ENCODE measurements at places on chromosomes 12 and 14. TPM values are rescaled to one million over a fixed set of nuclear protein-coding genes. Genes with fewer than 3 reads are reported as not detected.

The CCDC38 gene
- polyA plus RNA-seq: 0.28 TPM

The PPFIA2 gene
- not detected for polyA plus RNA-seq

The MYL2 gene
- not detected for polyA plus RNA-seq

The PRKD1 gene
- 2.9 TPM for polyA plus RNA-seq

The SIRT4 gene
- polyA plus RNA-seq: 1.6 TPM

The RNASE3 gene
- polyA plus RNA-seq: not detected

The CD4 gene
- polyA plus RNA-seq: not detected

The SYNDIG1L gene
- not detected for polyA plus RNA-seq

The ZNF891 gene
- polyA plus RNA-seq: 0.64 TPM

The SLC41A2 gene
- polyA plus RNA-seq: 14.8 TPM

The KCNC2 gene
- not detected for polyA plus RNA-seq

DNA sequence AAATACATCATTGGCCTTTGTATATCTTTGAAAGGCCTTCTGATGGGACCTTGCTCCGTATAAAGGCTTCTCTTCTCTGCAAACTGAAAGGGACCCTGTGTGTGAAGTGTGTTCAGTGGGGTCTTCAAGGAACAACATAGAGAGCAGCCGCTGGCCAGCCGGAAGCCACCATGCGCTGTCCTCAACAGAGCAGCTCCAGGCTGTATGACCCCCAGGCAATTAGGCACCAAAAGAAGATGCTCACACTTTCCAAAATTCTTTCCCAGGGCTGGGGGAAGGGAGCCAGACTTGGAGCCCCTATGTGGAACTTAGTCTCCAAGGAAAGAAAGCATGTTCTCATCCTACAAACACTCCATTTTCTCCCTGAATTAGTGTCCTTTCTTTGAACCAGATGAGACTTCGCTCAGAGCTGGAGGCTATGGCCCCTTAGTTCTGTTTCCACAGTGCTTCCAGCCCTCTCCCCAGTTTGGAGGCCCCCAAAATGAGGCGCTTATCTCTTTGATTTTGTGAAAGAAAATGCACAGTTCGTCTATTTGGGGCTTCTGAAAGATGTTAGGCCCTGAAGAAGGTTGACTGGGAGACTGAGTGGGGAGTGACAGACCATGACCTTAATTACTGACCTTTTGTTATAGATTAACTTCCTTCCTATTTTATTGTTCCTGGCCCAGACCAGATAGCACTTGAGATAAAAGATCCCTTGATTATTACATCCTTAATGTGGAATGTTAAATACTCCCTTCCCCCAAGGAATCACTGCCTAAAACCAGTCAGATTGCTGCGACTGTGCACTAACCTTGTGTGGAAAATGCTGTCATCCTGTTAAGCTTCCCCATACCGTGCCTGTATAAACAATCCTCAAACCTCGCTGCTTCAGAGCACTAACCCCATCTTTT, 128.3 kb upstream of the FGD4 start:
- DNase-seq: peak; percentile 78

- no peak for DNase-seq
Measured at GRCh38 chr12:69972136-69972535, 147.1 kb downstream of the MYRFL start.

DNA sequence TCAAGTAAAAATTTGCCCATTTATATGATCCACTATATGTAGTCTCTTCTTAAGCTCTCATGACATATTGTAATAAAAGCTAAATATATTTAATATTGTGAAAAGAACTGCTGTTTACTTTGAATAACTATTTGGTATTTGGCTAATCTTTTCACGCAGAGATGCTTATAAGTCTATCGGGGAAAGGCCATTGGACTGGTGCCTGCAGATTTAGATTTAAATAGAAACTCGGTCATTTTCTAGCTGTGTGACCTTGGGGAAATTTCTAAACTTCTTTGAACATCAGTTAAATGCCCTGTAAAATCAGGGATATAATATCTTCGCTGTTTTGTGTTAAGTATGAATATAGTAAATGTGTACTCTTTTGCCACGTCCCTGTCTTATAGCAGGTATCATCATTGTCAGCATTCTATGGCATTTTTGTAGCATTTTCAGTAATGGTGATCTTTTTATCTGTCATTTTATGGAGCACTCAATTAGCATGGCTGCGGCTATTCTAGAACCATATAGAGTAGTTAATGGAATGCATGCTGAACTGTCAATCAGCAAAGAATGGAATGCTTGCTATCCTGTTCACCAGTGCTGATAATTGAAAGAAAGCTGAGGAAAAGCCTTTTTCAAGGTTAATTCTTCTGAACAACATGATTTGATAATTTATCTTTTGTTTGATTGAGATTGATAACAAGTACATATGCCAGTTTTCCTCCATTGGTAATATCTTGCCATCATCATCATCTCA, 181.2 kb downstream of the TMTC2 start:
- no peak for DNase-seq

- peak; percentile 64 for DNase-seq
Measured at GRCh38 chr14:75307700-75308379, 29.2 kb downstream of the FOS start.

DNA sequence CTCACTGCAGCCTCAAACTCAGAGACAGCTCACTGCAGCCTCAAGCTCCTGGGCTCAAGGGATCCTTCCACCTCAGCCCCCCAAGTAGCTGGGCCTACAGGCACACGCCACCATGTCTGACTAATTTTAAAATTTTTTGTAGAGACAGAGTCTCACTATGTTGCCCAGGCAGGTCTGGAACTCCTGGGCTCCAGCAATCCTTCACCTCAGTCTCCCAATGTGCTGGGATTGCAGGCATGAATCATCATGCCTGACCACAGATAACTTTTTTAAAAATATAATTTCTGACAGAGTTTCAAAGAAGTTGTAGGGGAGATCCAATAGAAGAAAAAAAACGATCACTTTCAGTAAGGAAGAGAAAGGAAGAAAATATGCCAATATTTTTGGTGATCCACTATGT, 189.7 kb upstream of the CDKN3 start:
- DNase-seq: no peak

GRCh38 chr12:47734725-47735480, 9.6 kb upstream of the ENDOU start:
- no peak for DNase-seq

DNA sequence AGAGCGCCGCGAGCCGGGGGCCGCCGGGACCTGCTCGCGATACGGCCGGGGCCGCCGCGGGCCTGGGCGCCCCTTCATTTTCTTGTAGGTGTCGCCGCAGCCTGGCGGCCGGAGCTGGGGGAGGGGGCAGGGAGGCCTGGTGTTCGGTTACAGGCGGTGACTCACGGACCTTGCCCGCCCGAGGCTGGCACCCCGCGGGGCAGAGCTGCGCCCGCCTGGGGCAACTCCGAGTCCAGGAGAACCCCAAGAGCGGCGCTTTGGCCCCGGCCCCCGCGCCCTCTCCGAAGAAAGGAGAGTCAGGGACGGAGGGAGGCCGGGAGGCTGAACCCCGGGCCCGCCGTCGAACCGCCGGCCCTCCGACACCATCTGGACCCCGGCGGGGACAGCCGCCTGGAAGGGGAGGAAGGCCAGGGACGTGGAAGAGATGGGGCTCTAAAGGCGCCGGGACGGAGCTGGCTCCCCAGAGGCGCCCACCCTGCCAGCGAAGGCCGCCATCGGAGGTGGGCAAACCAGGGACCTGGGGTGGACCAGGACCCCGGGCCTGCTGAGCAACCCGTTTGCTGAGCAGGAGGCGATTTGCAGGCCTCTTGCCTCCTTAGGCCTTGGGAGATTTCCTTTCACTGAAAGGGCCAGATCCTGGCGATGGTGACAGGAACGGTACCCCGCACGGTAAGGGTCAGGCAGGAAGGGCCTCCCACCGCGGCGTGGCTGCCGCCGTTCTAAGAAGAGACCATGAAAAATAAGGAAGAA, 843 bp upstream of the NUAK1 start:
- peak; percentile 76 for DNase-seq

GRCh38 chr12:132484183-132484890, 5.6 kb upstream of the FBRSL1 start:
- DNase-seq: no peak

DNA sequence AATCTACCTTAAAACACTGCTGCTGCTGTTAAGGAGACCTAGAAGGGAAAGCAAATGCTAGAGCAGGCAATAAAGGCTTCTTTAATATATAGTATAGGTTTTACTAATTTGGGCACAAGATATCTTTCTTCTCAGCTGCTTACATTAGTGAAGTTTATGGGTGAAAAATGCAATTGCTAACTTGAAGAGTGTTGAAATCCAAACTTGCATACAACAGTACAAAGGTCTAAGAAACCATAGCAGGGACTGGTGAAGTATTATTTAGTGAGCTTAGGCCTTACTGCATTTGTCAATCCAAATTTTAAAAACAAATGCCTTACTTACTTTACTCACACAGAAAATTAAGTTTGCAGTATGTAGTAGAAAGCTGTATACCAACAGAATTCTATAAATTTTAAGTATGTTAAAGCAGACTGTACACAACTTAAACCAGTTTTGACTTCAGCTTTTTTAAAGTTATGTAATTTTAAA, 1.4 kb upstream of the AP4S1 start:
- no peak for DNase-seq

GRCh38 chr12:25276199-25276937, 25.6 kb upstream of the KRAS start:
- peak; percentile 43 for DNase-seq

GRCh38 chr14:92456215-92457015, 57.2 kb upstream of the RIN3 start:
- peak; percentile 79 for DNase-seq

DNA sequence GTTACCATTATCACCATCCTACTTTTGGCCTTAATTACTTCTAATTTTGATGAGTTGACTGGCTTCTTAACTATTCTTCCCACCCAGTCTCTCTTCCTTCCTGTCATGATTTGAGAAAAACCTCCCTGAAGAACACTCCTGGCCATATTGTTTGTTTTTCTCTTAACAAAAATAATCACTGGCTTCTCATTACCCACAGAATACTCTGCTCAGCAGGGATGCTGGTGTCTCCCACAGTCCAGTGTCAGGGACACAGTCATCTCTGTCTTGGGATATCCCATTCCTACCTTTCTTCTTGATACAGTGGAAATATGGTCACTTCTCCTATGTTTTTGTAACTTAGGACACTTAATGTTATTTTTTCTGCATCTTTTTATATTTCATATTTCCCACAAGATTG, 103.7 kb downstream of the SRGAP1 start:
- no peak for DNase-seq

- peak; percentile 49 for DNase-seq
Measured at GRCh38 chr12:112584266-112584722, 165.5 kb downstream of the PTPN11 start.

GRCh38 chr14:21486640-21487087, 9.7 kb downstream of the TOX4 start:
- DNase-seq: no peak

DNA sequence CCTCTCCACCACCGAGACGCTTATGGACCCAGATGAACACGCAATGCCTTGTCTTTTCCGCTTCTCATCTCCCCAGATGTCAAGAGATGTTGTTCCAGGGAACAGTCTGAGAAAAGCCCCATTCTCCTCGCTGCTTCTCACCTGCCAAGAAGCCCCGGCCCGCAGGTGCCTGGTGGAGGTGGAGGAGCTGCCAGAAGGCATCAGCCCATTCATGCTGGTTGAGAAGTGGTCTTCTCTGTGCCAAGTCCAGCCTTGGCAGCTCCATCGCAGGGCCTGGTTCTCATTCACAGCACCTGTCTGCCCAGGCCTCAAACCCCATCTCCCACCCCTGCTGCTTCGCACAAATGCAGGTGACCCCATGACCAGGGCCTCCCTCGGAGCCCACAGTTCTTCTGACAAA, 42.3 kb upstream of the TMEM263 start:
- no peak for DNase-seq

DNA sequence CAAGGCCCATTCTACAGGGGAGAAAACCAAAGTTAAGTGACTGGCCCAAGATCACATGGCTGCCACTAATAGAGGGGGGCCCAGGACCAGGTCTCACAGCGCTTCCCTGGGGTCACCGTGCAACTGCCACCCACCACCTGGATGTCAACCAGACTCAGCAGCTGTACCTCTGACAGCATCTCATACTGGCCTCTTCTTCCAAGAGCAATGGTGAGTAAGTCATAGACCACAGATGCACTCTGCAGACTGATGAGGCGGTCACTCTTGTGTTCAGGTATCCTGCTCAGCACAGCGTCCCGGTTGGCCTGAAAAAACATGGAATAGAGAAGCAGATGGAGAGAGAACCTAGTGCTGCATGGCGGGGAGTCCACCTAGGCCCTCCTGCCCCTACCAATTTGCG, 139.9 kb downstream of the TTC7B start:
- DNase-seq: no peak

DNA sequence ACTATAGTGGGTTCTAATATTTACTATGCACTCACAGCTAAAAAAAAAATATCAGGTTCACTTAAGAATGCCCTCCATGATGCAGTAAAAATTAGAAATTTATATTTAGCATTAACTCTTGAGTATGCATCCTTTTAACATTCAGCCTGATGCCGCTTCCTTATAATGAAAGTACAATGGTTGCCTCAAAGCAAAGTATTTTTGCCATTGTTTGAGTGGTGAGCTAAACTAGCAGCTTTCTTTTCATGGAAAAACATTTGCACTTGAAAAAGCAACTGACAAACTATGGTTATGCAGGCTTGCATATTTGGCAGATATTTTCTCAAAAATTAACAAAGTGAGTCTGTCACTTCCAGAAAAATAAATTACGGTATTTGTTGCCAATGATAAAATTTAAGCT, 188.6 kb downstream of the SLC6A15 start:
- no peak for DNase-seq

All from A549 (cell line).